ENCODE measurements at places on chromosomes 6 and 20. TPM values are rescaled to one million over a fixed set of nuclear protein-coding genes. Genes with fewer than 3 reads are reported as not detected.

SPATS1 gene
- total RNA-seq = not detected

CAP2 gene
- total RNA-seq = 126 TPM

DNA sequence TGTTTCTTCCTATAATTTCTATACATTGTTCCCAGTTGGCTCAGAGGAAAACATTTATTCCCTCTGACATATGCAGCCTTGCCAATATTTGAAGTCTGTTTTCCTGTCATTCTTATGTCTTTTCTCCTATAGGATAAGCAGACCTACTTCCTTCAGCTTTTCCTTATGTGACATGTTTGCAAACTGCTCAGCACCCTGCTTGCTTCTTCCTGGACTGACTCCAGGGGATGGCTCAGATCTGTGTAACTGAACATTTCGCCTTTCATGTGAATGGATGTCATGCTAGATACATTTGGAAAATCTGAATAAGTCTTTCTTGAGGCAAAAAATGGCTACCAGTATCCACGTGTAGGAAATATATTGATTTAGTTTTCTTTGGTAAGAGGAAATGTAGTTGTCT is 113.2 kb downstream of the CARMIL1 start:
- H3K4me3 ChIP-seq = no peak overlapping the region
- H3K36me3 ChIP-seq = no peaks in the 10 kb centered on the region
- no peak overlapping the region for H3K27ac ChIP-seq

DNA sequence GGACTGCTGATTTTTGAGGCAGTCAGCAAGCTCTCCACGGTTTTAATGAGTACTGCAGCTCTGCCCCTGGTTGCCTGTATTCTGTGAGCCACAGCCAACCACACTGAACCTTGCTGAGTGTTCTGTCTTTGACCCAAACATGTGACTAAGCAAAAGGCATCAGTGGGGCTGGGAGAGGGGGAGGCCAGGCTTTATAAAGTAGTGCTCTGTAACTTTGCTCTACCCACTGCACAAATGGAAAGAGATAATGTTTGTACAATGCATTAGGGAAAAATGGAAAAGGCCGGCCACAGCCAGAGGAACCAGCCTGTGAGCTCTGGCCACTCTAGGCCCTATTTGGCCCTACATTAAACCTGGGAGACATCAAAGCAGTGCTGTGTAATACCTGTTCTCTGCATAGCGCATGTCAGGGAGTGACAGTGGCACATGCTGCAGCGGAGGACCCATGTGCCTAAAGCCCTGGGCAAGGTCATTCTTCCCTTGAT is 22.0 kb downstream of the KLHL31 start:
- no peaks in the 10 kb centered on the region for H3K4me1 ChIP-seq
- H3K4me3 ChIP-seq = no peak overlapping the region
- DNase-seq = no peak

DNA sequence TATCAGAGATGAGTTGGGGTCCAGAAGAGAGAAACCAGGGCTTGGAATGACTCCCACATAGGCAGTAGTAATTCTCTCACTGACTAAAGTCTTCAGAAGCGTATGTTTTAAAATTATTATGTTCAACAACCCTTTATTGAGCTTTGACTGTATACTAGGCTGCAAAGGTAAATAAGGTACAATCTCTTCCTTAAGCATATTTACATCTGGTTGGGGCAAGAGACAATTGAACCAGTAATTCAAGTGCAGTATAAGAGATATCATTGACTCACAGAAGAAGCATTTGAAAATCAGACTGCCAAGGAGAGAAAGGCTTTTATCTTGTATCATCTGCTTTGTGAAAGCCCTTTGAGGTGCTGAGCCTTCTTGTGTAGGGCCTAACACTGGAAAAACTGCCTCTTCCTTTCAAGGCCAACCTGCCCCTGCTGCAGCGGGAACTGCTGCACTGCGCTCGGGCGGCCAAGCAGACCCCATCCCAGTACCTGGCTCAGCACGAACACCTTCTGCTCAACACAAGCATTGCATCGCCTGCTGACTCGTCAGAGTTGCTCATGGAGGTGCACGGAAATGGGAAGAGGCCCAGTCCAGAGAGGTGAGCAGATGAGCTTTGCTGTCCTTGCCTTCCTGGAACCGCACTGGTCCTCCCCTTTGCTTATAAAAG is 39.3 kb upstream of the C20orf144 start:
- no peak for DNase-seq
- H3K4me1 ChIP-seq = no peaks in the 10 kb centered on the region

- no peak overlapping the region for H3K4me3 ChIP-seq
- no peaks in the 10 kb centered on the region for H3K4me1 ChIP-seq
- no peaks in the 10 kb centered on the region for H3K27me3 ChIP-seq
- H3K27ac ChIP-seq = no peak overlapping the region
- no peak for DNase-seq
- no peaks in the 10 kb centered on the region for H3K36me3 ChIP-seq
These were observed 44.0 kb downstream of the ROS1 start for GRCh38 chr6:117381749-117382148.

Measured in heart left ventricle (tissue), 16 donors.